Large intestine (tissue), 12 donors: ENCODE measurements at places on chromosomes 4 and X. TPM values are rescaled to one million over a fixed set of nuclear protein-coding genes. Genes with fewer than 3 reads are reported as not detected.

The SUPT20HL1 gene
- 0.10 TPM for polyA plus RNA-seq

- DNase-seq, result no peak
Measured at GRCh38 chr4:1291091-1291490, 1.4 kb downstream of the MAEA start.

The SEL1L3 gene
- 58.7 TPM for polyA plus RNA-seq

DNA sequence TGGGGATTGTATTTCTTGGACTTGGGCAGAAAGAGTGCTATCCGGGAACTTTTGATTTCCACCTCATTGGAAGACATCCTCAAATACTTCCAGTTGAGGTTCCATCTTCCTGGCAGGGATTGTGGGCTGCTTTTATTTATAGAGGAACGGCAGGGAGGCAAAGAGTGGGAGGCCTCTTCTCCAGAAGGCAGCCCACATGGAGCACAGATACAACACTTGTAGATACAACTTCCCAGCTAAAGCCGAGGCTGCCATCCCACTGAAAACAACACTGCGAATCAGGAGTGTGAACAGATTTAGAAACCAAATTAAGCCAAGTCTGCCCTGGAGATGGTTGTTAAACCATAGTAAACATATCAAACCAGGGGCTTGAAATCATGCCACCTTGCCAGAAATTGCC is 212.8 kb upstream of the PPARGC1A start:
- no peak for DNase-seq
